T-helper 1 cell (primary cell): ENCODE measurements at places on chromosomes 5 and 9.

DNA sequence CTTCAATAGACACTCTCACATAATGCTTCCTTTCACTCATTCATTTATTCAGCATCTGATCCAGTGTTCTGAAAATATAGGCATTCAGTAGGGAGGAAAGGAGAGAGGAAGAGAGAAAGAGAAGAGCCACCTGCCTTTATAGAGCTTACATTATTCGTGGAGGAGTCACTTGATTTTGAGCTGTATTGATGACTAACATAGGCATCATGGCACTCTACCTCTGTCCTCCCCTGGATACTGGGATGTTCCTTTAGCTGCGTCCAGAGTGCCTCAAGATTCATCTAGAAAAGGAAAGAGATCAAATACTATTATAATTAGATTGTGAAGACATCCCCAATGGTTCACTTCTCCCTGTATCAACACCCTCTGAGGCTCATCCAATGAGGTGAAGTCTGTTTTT lies 345.1 kb downstream of the SPATA31D1 start:
- no peak for DNase-seq

GRCh38 chr5:155430192-155430591 lies 416.6 kb downstream of the KIF4B start:
- no peak for DNase-seq

- peak; percentile 28 for DNase-seq
Observed at GRCh38 chr5:67176936-67177335, 19.7 kb downstream of the CD180 start.

DNA sequence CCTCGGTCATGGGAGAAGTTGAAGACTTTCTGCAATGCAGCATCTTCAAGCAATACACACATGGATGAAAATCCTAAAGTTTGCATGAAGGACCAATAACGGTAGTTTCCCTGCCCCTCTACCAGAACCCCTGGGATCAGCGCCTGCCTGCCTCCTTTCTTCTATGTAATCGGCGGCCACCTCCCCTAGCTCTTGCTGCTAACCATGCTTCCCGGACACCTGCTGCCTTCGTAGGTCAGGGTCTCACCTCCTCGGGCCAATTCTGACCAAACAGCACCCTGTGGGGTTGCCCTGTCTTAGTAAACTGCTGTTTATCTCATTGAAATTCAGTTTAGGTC lies 388 bp upstream of the MED10 start:
- no peak for DNase-seq

- DNase-seq, result no peak
Observed at GRCh38 chr5:72074251-72074650, 33.0 kb upstream of the MAP1B start.

GRCh38 chr9:81312346-81312745 lies 377.0 kb downstream of the TLE1 start:
- no peak for DNase-seq

GRCh38 chr5:112930082-112930344 lies 8.0 kb upstream of the REEP5 start:
- DNase-seq, result no peak

DNA sequence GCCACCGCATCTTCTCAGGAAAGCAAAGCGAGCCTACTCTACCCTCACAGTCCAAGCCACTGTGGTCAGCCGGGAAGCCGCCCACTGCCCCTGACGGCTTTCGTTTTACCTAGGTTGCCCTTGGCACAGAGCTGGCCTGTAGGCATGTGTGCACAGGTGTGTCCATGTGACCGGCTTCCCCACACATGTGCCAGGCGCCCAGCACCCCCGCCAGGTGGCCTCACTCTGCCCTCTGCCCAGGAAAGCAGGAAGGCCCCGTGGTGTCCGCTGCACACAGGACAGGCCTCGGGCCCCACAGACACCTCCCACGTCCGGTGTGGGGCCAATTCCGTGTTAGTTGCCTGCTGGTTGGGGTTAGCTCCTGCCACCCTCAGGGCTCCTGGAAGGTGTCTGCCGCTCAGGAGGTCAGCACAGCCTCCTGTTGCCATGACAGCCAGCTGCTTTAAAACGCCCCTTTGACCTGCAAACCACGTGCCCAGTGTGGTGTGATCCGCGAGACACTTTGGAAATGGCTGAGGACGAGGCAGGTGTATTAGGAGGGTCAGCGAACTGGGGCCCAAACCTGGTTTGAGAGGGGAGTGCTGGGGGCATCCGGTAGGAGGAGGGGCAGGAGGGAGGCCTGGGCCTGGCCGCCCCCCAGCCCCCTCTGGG lies 28.7 kb downstream of the TPPP start:
- peak; percentile 17 for DNase-seq

GRCh38 chr5:71929003-71929402 lies 178.3 kb upstream of the MAP1B start:
- DNase-seq, result no peak
